ENCODE measurements at places on chromosomes 2 and 18.

DNA sequence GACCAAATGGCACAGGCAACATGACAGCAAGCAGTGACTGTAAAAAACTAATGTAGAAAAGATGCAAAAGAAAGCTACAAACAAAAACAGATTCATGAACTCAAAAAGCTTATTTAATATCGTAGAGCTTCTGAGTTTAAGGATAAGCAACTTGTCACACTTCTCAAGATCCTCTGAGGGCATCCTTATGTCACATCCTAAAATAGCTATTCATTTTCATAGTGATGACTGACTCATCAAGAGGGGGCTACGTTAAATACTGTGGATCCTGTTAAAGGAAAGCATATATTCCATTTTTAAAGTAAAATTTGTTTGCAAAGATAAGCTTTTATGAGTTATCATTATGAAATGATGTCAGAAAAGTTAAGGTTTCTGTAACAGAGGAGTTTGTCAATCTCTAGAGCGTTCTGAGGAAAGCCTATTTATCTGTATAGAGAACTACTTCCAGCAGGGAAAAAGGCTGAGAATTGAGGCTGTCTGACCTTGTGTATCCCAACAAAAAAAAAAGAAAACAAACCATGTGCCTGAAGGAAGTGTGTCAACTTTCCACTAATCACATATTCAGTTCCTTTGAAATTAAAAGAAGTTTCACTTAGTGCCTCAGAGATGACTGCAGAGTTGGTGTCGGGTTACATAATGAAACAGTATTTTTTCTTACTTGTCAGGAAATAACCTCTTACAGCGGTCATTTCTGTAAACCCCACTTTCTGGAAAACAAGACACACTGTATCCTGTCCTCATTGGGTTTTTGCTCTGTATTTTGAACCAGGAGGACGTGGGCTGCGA lies 115.5 kb downstream of the ESCO1 start:
- DNase-seq = peak; percentile 51

GRCh38 chr2:127047716-127048617 lies 59.0 kb downstream of the BIN1 start:
- DNase-seq = no peak

- peak; percentile 50 for DNase-seq
Measured at GRCh38 chr2:241443486-241444223, 64.7 kb downstream of the STK25 start.

GRCh38 chr2:191629001-191629453 lies 48.9 kb upstream of the NABP1 start:
- DNase-seq = no peak

GRCh38 chr2:232466221-232466620 lies 10.3 kb downstream of the ALPI start:
- no peak for DNase-seq

DNA sequence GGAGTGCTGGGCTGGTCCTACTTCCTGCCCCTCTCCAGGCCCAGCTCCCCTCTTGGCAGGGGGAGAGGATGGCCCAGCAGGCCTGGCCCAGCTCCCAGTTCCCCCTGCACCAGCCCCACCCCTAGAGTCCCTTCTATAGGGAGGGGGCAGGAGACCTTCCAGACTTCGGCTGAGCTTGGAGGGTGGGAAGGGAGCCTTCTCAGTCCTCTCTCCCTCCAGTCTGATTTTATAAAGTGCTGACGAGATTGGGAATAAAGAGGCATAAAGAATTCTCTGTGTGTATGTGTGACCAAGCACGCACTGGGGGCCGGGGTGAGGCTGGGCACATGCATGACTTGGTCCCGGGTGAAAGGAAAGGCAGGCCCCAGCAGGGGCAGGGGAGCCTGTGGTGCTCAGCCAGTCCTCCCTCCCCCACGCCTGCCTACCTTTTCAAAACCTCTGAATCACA lies 5.1 kb downstream of the CHPF start:
- no peak for DNase-seq

GRCh38 chr2:144390424-144391020 lies 129.4 kb downstream of the ZEB2 start:
- DNase-seq = no peak

- DNase-seq = peak; percentile 32
Measured at GRCh38 chr2:29011418-29012060, 30.4 kb downstream of the TOGARAM2 start.

- peak; percentile 87 for DNase-seq
Measured at GRCh38 chr18:35458677-35459441, 38.9 kb downstream of the INO80C start.

GRCh38 chr2:199833525-199833924 lies 17.5 kb downstream of the FTCDNL1 start:
- DNase-seq = no peak

DNA sequence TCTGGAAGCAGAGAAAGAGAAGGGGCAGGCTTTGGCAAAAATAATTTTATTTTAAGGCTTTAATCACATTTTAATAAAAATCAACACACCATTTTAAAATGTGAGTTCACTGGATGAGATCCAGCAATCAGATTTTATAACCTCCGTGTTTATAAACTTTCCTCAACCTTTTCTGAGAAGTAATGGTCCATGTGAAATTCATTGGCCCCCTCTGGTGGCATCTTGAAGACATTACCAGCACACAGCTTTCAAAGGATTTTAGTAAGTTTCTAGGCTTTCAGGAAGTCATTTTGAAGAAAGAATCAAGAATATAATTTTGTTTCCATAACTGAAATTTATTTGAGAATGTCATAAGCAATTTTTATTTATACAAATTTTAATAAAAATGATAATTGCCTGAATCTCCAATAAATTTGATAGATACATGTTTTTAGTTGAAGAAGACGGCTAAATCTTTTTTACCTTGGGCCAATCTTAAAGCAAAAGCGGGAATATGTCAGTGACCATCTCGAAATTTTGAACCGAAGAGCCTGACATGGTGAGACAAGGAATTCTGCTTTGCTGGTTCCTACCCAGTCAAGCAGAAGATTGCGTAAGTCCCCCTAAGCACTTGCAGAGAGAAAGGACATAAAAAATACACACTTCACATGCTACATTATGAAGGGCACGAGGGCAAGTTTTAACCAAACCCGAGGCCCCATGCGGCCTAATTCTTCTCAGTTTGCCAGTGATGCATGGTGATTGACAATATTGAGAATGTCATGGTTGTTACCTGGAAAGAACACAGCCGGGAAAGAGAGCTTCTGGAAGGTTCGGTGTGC lies 128.4 kb upstream of the CBLN2 start:
- DNase-seq = peak; percentile 9

GRCh38 chr2:228180181-228181097 lies 1.0 kb downstream of the SPHKAP start:
- DNase-seq = no peak

DNA sequence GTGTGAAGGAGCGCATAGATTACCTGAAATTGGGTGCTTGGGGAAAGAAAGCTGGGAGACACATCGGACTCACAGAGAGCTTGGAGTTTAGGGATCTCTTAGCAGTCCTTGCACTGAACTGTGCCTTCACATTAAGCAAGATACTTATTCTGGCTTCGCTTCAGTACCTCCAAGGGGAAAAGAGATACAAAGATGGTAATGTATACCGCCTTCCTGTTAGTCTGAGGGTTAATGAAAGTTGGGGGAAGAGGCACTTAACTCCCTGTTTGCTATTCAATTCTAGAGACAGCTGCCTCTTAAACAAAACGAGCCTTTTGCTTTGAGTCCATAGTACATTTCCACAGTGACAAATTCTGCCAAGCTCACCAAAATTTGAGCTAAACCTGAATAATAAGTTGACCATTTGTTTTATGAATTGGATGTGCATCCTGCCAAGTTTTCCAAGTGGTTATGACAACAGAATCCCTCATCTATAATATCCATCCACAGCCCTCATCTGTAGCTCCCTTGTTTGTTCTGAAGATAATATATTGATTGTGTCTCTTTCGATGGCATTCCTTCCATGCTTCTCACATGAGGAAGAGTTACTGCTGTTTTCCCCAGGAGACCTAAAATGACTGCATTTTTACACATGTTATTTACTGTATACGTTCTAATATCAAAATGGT lies 287.1 kb upstream of the ATP5MC3 start:
- DNase-seq = no peak

DNA sequence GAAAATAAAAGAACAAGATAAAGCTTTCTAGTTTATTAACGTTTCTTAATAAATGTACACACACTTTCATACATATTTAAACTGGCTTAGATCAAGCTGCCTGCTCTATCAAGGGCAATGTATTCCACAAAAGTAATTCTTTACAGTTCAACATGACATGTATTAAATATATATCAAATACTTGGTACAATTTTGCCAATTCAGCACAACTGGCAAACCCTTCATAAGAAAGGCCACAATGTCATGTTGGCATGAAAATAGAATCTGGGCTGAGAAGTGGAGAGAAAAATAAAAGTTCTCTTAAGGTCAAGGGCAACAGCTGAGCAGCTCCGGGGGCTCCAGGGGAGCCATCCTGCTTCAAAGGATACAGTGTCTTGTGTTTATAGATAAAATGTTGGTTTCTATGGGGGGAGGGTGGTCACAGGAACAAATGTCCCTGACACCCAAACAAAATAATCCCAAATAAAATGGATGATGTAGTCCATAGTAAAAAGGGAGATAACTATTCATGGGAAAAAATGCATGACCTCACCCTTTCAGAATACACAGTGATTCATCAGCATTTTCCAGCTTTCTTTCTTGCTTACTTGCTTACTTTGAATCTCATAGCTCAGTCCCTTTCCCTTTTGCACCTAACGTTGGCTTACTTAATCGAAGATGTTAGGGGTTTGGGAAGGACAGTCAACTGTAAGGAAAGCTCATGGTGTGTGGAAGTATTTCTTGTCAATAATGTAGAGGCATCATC lies 494.9 kb downstream of the NYAP2 start:
- peak; percentile 67 for DNase-seq

DNA sequence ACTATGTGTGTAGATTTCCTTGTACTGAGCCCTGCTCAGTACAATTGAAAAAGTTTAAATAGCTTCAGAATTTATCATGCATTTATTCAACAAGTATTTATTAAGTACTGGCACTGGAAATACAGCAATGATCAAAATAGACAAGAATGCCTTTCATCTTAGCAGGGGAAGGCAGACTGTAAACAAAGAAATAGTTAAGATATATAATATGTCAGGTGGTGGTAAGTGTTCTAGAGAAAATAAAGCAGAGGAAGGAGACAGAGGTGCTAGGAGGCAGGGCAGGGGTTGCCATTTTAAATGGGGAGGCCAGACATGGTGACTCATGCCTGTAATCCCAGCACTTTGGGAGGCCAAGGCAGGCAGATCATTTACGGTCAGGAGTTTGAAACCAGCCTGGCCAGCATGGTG lies 13.6 kb upstream of the LIPG start:
- peak; percentile 70 for DNase-seq

DNA sequence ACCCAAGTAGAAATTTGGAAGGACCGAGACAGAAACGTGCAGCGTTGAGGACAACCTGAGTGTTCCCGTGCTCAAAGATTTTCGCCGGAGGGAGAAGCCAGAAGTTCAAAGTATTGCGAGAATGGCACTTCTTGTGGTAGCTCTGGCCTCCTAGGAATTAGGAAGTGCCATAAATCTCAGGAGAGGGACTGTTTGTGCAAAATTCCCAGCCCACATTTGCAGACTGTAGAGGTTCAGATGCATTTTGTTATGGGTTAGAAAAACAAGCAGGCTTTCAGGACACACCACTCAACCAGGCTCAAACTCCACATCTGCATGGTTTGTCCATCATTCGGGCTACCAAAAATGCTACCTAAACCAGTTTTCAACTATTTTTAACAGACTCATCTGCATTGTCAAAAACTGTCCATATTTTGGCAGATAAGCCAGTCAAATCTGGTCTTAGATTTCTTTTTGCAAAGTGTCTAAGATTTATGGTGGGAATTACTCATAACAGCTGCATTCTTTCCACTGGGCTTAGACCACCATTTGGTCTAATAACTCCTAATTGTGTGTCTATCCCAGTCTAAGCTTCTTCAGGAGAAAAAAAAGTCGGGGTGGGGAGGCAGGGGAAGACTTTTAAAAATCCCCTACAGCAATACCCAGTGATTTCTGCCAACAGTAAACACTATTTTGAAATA lies 422.9 kb downstream of the ARHGAP15 start:
- peak; percentile 73 for DNase-seq

DNA sequence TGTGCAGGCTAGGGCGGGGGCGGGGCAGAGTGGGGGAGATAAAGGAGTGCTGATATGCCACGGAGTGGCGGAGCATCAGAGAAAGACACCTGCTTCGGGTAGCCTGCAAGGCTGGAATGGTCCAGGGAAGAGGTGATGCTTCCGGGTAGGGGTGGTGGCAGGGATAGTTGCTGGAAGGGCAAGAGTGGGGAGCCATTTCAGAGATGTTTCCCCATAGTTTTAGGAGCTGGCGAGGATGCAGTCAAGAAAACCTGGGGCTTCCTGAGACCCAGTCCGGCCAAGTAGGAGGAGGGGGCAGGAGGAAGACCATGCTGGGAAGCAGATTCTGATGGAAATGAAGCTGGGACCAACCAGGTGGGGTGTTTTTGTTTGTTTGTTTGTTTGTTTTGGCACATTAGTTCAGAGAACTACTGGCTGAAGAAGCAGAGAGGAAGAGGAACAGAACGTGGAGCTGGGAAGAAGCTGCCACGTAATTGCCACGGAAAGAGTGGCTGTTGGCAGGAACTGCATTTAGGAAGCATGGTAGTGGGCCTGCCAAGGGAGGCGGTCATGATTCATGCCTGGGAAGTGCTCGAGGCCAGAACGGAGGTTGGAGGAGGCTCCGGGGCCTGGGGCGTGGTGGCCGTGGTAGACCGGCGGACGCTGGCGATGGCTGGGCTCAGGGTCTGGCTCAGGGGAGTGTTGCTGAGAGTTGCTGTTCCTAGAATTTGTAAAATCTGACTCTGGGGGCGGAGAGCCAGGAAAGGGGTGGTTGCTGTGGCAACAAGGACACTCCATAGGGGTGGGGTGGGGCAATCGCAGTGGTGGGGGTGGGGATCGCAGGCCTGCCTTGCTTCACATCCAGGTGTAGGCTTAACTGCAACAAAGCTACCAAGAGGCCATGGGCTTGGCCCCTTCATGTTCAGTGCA lies 8.6 kb upstream of the INPP5D start:
- peak; percentile 17 for DNase-seq

DNA sequence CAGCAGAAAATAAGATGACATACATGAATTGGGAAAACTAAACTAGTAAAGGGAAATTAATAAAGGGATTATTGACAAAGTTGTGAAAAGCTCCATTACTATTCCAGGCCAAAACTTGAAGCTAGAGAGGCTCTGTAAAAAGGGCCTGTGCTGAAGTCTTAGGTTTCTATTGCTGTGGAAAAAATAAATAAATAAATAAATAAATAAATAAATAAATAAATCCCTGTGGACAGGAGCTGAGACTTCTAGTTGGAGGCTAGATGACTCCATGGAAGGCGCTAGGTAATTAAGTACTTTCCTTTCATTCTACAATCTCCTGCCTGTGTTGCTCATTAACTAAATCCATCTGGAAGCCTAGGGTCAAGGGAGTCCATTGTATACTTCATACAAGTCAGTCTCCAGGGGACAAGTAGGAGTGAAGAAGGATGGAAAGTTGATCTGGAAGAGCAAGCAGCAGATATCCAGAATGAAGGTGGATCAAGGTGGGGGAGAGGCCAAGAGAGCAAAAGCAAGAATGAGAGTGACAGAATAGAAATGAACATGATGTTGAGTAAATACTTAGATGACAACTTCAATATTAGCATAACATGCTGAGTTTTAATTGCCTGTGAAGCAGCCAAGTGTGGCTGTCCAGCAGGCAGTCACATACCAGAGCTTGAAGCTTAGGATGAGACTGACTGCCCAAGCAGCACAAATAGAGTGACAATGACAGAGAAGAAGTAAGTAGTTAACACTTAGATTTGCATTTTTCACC lies 26.2 kb upstream of the CCNT2 start:
- DNase-seq = no peak

Data from fibroblast of villous mesenchyme (primary cell).